ENCODE measurements at places on chromosomes 6 and 20.

- peak; percentile 86 for DNase-seq
These were observed 693 bp downstream of the HLA-F start for GRCh38 chr6:29723666-29724588.

GRCh38 chr6:82909551-82909950 lies 156.1 kb downstream of the UBE3D start:
- DNase-seq = no peak

GRCh38 chr6:121732641-121733040 lies 297.2 kb downstream of the GJA1 start:
- no peak for DNase-seq

DNA sequence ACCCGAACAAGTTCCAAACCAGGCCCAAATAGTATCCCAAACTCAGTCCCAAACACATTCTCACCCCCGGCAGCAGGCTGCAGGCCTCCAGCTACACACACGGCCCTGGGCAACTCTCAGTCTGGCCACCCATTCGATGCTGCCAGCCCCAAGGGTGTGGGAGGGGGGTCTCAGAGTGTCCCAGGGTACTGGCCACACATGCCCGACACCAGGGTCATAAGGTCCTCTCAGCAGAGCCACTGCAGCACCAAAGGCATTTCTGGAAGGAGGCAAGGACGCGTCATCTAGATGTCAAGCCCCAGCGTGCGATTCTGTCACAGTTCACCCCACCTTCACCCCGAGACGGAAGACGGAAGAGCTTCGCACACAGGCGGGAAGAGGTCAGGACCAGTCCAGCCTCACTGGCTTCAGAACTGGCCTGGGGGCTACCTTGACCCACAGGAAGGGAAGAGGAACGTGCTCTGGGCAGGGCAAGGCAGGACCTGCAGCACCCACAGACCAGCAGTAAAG lies 9.5 kb downstream of the MYL9 start:
- no peak for DNase-seq

GRCh38 chr20:37533154-37533715 lies 5.6 kb upstream of the BLCAP start:
- DNase-seq = no peak

DNA sequence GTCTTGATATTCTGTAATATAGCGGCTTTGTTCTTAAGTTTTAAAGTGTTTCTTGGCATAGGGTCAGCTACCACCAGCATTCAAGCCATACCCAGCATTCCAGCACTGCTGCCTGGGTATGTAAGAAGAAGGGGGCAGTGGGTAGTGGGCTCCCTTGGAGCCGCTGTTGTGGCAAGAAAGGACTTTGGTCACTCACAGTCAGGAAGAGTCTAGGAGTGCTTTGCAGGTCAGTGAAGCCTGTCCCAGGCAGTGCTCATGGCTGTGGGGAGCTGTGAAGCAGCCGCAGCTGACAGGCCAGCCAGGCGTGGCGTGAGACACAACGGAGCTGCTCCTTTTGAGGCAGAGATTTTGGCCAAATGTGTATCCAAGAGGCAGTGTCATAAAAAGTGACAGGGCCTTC lies 512.0 kb downstream of the CDKAL1 start:
- DNase-seq = no peak

- DNase-seq = no peak
These were observed 28.1 kb downstream of the KIF13A start for GRCh38 chr6:17959302-17959701.

- DNase-seq = no peak
These were observed 53.5 kb downstream of the TBC1D7 start for GRCh38 chr6:13274707-13275434.

- DNase-seq = no peak
These were observed 26.4 kb downstream of the KCTD20 start for GRCh38 chr6:36469148-36469661.

DNA sequence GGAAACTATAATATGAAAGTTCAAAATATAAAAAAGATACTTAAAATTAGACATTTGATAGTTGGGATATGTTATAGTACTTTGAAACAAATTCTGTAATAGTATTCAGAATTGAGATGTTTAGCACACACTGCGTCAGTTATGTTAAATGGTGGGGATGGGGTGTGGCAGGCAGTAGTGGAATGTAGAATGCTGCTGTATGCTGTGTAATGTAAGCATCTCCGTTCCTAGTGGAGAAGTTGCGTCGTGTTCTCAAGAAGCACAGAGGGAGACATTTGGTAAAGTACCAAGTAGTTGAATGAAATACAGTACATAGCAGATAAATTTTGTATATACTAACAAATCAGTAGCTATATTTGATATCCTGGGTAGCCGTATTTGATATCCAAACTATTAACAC lies 192.4 kb downstream of the ZFAND3 start:
- no peak for DNase-seq

GRCh38 chr6:115511771-115512170 lies 548.9 kb downstream of the FRK start:
- no peak for DNase-seq

Data from stimulated activated CD4-positive, alpha-beta T cell treated with anti-CD3 and anti-CD28 coated beads, Interleukin-4, amount 100 ng/mL, for 1 hour (primary cell).